ENCODE measurements at places on chromosomes 13 and 19. TPM values are rescaled to one million over a fixed set of nuclear protein-coding genes. Genes with fewer than 3 reads are reported as not detected.
A peak's percentile ranks its signal among the peaks of the same experiment; 100 is the strongest.

DNA sequence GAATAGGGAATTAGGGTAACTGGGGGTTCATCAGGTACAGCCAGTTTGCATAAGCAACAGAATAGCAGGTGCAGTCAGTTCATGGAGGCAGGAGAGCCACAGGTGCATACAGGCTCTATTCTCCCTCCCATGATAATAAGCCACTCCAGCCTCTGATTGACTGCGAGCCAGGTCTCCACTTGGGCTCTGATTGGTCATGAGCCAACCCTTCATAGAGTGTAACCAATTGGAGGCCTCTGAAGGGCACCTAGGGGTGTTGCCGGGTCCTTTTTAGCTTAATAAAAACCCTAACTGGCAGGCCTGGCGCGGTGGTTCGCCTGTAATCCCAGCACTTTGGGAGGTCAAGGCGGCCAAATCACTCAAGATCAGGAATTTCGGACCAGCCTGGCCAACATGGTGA, 8.7 kb upstream of the CKM start:
- no peak for DNase-seq

- no peak for DNase-seq
Observed at GRCh38 chr19:2234996-2235380, 1.1 kb downstream of the PLEKHJ1 start.

- no peak for DNase-seq
Observed at GRCh38 chr13:87376081-87376480, 295.1 kb upstream of the SLITRK5 start.

DNA sequence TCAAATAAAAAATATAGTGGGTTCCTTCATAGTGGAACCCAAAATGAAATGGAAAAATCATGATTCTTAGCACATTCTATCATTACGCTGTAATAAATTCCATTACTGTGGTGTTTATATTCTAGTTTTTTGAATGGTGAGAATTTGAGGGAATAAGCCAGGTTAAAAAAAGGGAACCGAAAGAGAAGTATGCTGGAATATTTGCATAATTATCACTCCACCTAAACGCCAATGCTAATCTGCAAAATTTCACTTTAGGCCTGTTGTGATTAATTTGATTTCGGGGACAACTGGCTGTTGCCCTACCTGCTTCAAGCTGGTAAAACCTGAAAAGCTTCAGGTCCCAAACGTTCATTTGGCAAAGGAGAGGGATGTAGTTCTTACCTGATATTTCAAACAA, 32.1 kb upstream of the SCEL start:
- DNase-seq, result no peak

DNA sequence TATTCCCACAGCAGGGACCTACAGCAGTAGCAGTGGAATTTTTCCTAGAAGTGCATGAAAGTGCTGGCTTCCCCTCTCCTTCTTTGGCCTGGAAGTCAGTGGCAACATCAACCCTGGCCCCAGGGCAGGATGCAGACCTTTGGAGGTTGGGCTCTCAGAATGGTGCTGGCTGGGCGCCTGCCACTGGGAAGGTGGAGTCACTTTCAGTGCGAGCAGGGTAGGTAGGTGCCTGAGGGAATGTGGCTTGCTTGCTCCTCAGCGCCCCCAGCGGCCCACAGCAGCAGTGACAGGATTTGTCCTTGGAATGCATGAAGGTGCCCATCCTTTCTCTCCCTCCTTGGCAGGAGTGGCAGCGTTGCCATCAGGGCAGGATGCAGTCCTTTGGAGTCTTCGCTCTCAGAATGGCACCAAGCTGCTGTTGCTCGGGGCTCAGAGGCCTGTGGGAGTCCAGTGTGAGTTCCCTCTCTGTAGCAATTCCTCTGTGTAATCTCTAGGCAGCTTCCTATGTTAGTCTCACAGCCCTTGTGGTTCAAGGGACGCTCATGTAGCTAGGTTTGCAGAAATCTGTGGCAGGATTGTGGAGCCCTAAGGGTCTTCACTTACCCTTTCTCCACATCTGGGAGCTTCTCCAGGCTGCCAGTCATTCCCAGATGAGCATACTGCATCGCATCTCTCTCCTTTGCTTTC, 354.4 kb upstream of the DACH1 start:
- DNase-seq, result no peak

DNA sequence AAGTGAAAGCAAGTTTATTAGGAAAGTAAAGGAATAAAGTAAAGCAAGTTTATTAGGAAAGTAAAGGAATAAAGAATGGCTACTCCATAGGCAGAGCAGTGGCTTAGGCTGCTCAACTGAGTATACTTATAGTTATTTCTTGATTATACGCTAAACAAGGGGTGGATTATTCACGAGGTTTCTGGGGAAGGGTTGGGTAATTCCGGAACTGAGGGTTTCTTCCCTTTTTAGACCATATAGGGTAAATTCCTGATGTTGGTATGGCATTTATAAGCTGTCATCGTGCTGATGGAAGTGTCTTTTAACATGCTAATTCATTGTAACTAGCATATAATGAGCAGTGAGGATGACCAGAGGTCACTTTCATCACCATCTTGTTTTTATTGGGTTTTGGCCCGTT, 194.3 kb downstream of the DLEU7 start:
- DNase-seq, result no peak

DNA sequence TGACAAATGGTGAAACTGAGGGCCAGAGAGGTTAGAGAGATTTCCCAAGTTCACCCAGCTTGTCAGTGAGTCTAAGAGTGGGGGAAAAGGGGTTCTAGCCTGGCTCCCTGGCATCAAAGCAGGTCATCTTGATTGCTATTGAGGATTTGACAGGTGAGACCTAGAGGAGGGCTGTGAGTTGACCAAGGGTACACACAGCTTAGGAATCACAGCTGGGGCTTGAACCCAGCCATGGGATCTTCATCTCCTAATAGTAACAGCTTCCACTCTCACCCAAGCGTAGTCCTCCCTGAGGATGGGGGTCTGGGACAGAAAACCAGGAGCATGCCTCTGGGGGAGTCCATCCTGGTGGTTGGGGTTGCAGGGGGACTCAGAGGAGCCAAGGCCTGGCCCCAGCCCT, 6.8 kb downstream of the CYP4F8 start:
- DNase-seq, result no peak

DNA sequence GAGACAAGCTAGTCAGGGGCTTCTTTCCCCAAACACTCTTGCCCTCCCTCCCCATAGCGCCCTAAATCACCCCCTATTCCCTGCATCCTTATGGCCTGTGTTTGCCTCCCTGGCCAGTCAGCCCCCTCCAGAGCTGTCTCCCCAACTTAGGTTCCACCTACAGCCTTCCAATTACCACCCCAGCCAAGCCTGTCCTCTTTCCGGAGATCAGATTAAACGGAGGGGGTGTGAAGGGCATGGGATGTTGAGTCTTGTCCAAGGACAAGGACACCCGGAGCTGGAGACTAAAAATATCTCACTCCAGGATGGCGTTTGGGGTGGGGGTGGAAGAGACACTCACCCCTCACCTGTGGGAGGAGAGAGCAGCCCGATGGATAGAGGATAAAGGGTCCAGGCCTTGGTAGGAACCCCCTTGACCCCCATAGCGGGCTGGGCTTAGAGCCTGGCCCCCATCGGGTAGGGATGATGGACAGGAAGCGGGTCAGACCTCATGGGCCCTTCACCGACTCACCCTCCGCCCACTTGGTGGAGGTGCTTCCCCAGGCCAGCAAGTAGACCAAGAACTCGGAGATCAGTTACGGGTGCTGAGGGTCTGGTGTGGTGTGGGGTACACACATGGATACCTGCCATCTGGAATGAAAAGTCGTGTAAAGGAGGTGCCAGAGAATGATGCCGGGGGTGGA, 6.0 kb downstream of the ZNF865 start:
- no peak for DNase-seq

GRCh38 chr13:84844473-84844872, 954.7 kb downstream of the SLITRK6 start:
- no peak for DNase-seq

GRCh38 chr13:92575777-92576176, 650.8 kb upstream of the GPC6 start:
- DNase-seq, result no peak

- DNase-seq, result no peak
Observed at GRCh38 chr19:53664152-53664551, 32.4 kb downstream of the DPRX start.

DNA sequence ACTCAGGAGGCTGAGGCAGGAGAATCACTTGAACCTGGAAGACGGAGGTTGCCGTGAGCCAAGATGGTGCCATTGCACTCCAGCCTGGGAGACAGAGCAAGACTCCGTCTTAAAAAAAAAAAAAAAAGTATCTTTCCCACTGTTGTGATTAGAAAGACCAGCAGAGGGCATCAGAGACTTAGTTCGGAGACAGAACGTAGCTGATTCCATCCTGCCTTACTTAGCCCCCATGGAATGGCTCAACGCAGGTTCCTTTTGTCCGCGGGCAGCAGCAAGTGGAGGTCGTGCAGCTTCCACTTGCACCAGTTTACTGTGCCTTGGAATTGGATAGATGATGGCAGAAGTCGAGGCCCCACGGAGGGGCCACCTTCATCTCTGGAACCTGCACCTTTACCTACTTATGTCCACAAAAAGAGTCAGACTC, 8.1 kb downstream of the TIMM29 start:
- no peak for DNase-seq

DNA sequence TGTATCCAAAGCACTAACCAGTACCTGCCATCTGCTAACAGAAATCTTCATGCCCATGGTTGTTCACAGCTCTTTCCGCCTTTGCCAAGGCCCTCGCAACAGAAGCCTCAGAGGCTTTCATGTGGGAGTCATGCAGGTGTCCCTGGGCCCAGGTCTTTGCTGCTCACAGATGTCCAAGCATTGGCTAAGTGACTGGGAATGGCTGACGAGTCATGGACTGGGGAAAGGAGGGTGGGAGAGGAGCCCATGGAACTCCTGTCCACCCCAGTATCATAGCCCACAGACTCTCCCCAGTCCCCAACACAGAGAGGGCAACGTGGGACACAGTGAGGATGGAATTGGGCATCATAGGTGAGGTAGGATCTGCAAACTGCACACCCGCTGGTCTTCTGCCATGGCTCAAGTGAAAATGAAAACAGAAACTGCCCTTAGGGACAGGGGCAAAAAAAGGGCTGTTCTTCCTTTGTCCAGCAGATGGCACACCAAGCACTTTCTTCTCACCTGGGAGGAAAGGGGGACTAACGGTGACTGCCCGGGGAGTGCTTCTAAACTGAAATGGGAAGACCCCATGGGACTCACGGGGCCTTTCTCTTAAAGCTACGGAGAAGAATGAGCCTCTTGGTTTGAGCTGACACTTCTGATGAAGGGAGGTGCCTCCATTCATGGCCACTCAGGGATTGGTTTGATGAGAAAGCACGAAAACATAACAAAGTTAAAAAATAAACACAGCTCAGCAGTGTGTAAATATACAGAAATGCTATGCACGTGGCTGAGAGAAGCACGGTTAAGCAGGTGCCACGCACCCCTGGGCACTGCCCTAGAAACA, 11.1 kb upstream of the DHRS12 start:
- DNase-seq, result peak; percentile 62

GAPDHS gene
- polyA plus RNA-seq, result not detected

PRR20E gene
- polyA plus RNA-seq, result not detected

GJA3 gene
- polyA plus RNA-seq, result 5.4 TPM

CLDN10 gene
- 0.34 TPM for polyA plus RNA-seq

LRG1 gene
- 0.30 TPM for polyA plus RNA-seq

CYP2A7 gene
- not detected for polyA plus RNA-seq

PRODH2 gene
- not detected for polyA plus RNA-seq

ZNF112 gene
- 1.7 TPM for polyA plus RNA-seq

FSD1 gene
- polyA plus RNA-seq, result 0.04 TPM

TLE2 gene
- polyA plus RNA-seq, result 36.0 TPM
